ENCODE measurements at places on chromosomes 5 and 9.

DNA sequence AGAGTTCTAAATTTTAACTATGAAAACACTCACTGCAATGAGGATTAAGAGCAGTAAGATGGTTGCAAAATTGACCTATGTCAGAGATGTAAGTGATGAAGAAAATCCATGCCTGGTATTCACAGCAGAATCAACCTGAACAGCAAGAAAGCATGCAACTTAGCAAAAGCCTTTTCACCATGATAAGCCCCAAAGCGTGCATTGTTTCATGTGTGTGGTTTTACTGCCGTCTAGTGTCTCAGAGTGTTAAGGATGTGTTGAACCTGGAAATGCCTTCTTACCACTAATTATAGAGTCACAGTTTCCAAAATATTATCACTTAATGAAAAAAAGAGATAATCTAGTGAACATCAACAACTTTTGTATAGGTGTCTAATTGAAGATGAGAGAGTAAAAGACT lies 415.2 kb upstream of the TRPC7 start:
- DNase-seq = no peak

GRCh38 chr9:117718085-117718484 lies 13.9 kb downstream of the TLR4 start:
- no peak for DNase-seq

GRCh38 chr5:94941122-94941755 lies 322.8 kb downstream of the SLF1 start:
- DNase-seq = no peak

DNA sequence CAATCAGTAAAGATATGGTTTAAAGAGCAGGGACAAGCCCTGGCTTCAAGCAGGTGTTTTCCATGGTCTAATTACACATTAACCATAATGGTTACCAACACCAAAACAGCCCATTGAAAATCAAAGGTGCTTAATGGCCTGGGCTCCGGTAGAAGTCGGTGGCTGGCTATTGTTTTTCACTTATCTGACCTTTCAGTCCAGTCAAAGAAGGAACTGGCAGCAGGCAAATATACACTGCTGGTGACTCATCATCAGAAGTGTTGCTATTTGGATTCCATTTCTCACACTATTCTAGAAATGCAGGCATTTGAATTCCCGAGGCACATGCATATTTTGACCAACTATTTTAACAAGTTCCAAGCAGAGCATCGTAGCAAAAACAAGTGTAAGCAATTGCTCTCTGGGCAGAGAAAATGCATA lies 26.3 kb upstream of the GABRP start:
- DNase-seq = no peak

GRCh38 chr5:13511442-13511841 lies 433.0 kb downstream of the DNAH5 start:
- no peak for DNase-seq

DNA sequence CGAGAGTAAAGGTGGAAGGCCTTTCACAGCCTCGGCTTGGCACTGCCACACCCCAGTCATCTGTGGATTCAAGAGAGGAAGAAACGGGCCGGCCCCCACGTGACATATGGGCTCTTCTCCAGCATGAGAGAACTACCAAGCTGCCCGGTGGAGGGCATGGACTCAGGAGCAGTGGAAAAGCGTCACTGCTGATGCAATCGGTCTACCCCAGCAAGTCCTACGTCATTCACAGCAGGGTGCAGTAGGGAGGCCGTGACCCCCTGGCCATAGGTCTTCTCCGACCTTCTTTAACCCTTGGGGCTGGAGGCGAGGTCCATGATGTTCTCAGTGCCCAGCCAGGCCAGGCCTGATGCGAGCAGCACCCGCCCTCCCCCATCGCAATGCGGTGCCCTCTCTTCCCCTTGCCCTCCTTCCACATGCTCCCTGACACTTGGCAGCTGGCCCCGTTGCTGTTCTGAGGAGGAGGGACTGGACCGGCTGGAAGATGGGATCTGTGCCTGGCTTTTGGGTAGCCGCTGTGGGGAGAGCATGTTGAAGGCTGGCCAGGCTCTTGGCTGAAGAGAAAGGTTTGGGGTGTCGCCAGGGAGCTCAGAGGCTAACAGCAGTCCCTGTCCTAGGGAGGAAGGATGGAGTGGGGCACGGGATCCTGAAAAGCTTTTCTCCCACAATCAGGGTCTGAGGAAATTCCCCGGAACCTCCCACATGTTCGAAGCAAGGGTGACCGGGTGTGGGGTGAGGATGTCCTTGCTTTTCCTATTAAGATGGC lies 89.8 kb downstream of the LIFR start:
- DNase-seq = no peak

GRCh38 chr5:133238426-133239205 lies 186.8 kb downstream of the HSPA4 start:
- DNase-seq = no peak

GRCh38 chr5:32687499-32687831 lies 23.7 kb upstream of the NPR3 start:
- DNase-seq = no peak

- no peak for DNase-seq
These were observed 126.7 kb downstream of the SNX18 start for GRCh38 chr5:54644226-54644625.

DNA sequence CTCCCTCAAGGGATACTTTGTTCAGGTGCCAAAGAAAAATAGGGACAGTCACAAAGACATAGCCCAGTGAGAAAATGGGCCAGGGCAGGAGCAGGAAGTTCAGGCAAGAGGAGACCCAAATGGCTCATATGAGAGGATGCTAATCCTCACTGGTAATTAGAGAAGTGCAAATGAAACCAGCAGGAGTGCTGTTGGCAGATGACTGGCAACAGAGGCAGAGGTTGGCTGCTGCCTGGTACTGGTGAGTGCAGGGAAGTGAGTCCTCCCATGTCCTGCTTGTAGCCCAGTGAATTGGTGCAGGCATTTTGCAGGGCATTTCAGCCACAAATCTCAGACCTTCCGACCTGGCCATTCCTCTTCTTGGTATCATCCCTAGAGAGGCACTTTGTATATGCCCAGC lies 23.5 kb downstream of the ODF2 start:
- DNase-seq = no peak

GRCh38 chr9:85603936-85604335 lies 137.8 kb downstream of the AGTPBP1 start:
- no peak for DNase-seq

GRCh38 chr5:159104759-159105144 lies 5.0 kb upstream of the EBF1 start:
- DNase-seq = no peak

DNA sequence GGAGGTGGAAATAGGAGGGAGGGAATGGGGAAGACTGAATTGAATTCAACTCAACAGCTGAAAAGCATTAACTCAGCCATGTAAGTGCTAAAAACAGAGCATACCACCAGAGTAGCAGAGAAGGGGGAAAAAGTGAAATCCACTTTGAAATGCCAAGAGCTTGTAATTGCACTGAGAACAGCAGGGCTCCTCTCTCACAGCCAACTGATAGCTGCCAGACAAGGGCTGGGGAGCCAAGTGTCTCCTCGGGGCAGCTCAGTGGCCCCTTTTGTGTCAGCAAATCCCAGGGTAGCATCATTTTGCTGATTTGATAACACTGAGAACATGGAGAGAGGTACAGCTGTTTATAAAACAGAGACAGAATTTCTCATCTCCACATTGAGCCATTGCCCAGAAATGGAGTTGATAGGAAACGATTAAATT lies 182.5 kb downstream of the FRMD3 start:
- no peak for DNase-seq

DNA sequence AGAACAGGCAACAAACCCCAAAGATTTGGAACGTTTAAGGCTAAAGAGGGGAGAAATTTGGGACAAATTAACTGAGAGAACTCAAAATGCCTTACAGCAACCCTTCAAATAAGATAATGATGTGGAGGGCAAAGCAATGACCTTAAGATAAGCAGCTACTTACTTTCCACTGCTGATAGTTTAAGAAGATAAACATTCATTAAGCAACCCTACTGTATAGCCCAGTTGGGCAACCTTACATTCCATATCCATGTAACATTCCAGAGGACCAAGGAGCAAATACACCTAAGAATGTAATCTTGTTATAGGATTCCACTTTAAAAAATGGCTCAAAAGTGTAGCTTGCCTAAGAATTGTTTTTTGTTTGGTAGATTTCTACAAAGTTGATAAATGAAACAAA lies 14.8 kb downstream of the ETF1 start:
- no peak for DNase-seq

- no peak for DNase-seq
These were observed 105.0 kb upstream of the ALDH1B1 start for GRCh38 chr9:38287420-38287985.

GRCh38 chr5:76388791-76389512 lies 14.1 kb upstream of the IQGAP2 start:
- no peak for DNase-seq

GRCh38 chr9:32915802-32916201 lies 85.6 kb downstream of the APTX start:
- DNase-seq = no peak

DNA sequence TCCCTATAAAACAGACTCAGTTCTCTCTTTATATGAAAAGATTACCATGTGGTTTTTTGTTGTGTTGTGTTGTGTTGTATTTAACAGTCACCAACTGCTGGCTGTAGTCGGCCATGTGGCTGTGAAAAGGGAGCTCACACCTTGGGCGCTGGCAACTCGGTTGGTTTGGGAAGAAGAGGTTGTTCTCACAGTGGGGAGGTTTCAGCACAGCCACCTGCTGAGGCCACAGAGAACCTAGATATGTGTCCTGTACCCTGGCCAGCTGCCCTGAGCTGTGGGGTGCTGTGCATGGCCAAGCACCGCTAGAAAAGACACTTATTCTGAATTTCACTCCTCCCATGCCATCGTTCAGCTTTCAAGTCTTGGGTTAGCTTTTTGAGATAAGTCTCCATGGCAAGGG lies 58.8 kb downstream of the SYK start:
- peak; percentile 30 for DNase-seq

DNA sequence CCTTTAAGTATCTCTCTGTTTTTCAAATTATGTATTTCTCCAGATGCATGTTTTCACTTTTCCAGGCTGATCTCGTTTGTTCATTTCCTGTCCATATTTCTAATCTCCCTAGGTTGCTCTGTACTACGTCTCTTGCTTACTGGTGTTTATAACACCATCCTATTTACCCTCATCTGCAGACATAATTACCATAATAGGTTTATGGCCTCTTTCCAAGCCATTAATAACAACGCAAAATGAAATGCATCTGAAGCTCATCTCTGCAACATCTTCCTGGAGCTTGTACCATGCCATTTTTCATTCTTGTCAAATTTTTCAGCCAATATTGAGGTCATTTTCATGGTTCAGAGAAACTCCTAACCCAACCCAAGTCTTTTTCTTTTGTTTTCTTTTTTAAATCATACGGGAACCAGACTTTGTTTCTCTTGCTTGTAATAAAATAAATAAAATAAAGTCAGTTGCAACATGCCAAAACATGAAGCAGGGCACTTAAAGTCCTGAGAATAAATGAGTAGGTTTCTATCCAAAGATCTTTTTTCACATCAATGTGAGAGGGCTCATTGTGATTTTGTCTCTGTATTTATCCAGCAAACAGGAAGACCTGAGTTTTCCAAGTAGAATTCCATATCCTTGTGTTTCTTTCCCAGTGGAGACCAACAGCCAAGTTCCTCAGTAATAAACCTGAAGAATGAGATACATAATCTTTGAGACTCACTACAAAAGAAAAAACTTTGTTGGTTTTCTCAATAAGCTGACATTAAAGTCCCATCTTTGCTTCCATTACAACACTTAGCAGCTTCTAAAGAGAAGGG lies 37.0 kb downstream of the DPYSL3 start:
- no peak for DNase-seq

- no peak for DNase-seq
These were observed 141.5 kb upstream of the FSTL4 start for GRCh38 chr5:133753856-133754255.

DNA sequence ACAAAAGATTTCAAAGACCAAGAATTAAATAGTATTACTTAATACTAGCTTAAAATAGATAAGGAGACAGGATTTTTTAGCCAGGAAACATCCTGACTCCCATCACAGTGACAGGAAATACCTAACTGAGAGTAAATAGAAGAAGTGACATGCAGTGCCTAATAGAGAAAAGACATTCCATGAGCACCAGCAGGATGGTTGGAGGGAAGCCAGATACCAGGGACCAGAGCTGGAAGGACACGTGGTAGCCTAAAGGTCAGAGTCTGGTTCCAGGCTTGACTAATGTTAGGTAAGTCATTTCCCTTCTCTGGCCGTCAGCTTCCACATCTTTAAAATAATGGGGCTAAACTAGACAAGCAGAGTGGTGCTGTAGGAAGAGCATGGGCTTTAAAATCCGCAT lies 41.6 kb downstream of the CDK5RAP2 start:
- no peak for DNase-seq

DNA sequence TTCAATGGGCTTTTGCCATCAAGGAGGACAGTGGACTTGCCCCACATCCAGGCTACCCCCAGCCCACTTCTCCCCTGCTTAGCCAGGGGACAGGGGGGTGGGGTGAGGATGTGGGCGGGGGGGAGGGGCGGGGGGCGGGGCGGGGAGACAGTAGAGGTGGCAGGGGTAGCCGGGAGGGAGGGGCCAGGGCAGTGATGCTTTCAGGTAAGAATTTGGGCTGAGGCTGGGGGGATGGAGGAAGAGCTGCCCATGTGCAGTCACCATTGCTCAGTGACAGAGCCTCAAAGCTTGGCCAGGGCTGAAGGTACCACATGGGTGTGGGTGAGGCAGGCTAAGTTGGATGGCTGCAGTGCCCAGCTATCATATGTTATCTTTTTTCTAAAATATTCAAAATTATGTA lies 40.7 kb upstream of the HNRNPA0 start:
- DNase-seq = no peak

DNA sequence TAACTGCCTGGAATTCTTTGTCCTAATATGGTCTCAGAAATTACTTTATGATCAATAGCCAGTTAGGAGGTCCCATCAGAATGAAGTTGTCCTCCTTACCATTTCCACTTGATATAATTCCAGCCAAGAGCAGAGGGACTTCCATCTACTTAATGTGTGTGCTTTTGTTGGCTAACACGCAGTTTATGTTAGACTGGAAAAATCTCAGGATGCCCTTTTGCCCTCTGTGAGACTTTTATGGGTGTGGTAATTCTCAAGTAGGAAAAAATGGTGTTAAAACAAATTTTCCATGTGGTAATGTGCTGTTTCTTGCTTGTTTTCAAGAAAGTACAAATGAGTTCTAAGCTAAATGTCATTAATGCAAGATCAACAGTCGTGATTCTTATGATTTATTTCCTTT lies 327.1 kb downstream of the MTRR start:
- DNase-seq = no peak

- peak; percentile 29 for DNase-seq
These were observed 138.9 kb upstream of the IRX4 start for GRCh38 chr5:2021484-2022176.

DNA sequence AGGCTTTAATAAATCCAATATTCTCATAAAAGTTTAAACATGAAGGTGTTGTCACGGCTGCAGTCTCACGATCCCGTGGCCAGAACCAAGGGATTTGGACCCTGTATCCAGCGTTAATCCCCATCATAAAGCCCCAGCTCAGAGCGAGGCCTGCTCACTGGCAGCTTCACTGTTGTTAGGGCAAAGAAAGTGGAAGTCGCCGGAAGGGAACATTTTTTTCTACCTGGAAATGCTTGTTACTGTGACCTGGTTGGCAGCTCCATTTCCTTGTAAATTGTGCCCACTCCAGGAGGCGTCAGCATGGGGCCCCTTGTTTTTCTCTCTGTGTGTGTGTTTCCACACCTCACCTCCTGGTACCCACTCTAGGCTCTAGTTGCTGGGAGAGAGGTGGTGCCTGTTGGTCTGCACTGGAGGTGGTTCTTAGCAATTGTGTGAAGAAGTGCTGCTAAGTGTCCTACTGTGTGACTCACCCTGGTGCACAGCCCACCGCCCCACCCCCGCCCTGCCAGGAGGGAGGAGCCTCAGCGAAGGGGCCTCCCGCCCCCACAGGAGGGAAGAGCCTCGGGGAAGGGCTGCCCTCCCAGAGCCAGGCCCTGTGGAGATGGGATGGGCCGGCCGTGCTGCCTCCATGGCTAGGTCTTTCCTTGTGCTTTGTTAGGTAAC lies 105.1 kb downstream of the EHMT1 start:
- DNase-seq = no peak

Measured in activated CD8-positive, alpha-beta memory T cell treated with anti-CD3 and anti-CD28 coated beads, Interleukin-2, amount 10 ng/mL, durations not matched to agents 7 days and 5 days (primary cell).